Activated CD4-positive, alpha-beta T cell treated with anti-CD3 and anti-CD28 coated beads, Interleukin-2, amount 50 U/mL, for 1 hour (primary cell): ENCODE measurements at places on chromosomes 4 and X.

- no peak for DNase-seq
Observed at GRCh38 chr4:5051278-5052203, at the start of gene STK32B. TSS of gene STK32B (plus strand) at chr4:5051480.

- no peak for DNase-seq
Observed at GRCh38 chr4:38804654-38805295, at the start of gene TLR1. TSS of gene TLR1 (minus strand) at chr4:38804791. CDS start at chr4:38798831, 5,960 bp downstream.

DNA sequence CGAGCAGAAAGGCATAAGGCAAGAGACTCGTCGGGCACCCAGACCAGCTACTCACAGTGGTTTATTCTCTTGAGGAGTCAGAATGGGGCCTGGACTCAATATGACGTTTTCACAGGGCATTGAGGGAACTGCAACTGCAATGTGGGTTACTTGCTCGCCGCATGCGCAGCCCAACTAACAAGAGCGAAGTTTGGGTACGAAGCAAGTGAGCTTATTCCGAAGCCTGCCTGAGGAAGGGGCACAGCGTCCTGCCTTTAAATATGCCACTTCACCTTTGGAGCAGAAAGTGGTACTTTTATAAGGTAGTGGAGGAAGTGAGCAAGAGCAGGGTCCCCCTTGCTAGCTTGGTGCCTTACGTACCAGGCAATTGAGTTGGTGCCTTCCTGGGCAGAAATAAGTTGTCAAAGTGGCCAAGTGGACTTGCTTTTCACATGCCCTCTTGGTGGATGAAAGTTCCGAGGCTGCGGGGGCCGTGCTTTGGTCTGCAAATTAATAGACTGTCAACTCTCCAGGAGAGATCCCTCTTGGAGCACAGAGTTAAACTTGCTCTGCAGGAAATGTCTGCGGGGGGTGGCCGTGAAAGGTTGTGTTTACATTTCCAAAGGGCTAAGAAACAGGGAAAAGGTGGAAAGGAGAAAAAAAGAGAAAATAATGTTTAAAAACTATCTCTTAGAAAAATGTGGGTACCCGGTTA, 480.4 kb downstream of the TRIML1 start:
- DNase-seq = no peak

DNA sequence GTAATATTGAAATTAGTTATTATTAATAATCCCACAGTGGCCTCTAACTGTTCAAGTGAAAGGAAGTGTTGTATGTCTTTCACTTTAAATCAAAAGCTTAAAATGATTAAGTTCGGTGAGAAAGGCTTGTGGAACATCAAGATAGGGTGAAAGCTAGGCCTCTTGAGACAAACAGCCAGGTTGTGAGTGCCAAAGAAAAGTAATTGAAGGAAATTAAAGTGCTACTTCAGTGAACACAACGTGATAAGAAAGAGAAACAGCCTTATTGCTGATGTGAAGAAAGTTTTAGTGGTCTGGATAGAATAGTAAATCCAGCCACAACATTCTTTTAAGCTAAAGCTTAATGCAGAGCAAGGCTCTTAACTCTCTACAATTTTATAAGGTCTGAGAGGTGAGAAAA, 42.6 kb upstream of the IL13RA2 start:
- no peak for DNase-seq
